Fibroblast of skin of back (primary cell): ENCODE measurements at places on chromosomes 5 and 9.

DNA sequence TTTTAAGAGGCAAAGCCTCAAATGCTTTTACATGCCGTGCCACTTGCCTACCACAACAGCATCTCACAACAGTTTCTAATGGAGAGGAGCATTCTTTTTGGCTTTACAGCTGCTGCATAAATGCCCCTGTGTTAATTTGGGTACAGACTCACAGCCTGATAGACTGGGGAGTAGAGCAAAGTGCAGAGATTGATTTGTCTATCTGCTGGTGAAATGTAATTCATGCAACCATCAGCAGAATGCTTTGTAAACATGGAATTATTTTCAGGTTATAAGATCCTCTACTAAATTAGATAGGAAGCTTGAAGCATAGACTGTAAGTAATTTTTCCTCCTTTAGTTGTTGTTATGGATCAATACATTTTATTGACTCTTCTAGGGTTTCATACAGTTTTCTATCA, 170.3 kb downstream of the CD180 start:
- DNase-seq, result no peak

DNA sequence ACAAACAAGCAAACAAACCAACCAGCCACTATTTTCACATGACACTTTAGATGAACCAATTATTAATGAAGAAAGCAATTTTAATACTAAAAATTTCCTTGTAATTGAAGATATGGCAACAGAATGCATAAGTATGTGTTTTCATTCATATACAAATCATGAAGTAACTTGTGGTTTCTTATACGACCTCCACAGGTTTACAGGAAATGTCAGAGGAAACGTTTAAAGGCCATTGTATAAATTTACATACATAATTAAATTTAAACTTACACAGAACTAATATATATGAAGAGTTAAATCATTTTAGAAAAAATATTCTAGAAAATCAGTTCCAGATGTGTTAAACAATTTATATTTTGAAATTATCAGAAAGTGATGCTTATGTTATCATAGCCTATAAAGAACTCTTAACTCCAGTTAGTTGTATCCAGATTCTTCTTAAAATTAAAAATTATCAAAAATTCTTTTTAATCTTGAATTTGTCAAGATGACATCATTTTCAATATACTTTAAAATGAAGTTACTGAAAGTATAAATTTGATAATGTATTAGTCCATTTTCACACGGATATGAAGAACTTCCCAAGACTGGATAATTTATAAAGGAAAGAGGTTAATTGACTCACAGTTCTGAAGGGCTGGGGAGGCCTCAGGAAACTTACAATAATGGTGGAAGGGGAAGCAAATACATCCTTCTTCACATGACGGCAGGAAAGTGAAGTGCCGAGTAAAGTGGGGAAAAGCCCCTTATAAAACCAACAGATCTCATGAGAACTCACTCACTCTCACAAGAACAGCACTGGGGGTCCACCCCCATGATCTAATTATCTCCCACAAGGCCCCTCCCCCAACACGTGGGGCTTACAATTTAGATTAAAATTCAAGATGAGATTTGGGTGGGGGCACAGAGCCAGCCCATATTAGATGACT, 192.0 kb downstream of the PIK3R1 start:
- no peak for DNase-seq

DNA sequence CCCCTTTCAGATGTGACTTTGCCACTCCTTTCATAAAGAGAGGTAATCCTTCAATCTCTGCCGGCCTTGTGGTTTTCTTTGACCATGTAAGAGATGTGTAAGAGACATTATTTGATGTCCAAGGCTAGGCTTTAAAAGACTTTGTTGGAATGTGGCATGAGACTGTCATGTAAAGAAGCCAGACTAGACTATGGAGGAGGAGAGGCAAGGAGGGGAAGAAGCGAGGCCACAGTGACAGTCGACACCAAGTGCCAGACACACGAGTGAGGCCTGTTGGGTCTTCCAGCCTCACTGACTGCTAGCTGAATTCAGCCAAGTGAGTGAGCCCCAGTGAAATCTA, 1013.3 kb downstream of the MAT2B start:
- no peak for DNase-seq

DNA sequence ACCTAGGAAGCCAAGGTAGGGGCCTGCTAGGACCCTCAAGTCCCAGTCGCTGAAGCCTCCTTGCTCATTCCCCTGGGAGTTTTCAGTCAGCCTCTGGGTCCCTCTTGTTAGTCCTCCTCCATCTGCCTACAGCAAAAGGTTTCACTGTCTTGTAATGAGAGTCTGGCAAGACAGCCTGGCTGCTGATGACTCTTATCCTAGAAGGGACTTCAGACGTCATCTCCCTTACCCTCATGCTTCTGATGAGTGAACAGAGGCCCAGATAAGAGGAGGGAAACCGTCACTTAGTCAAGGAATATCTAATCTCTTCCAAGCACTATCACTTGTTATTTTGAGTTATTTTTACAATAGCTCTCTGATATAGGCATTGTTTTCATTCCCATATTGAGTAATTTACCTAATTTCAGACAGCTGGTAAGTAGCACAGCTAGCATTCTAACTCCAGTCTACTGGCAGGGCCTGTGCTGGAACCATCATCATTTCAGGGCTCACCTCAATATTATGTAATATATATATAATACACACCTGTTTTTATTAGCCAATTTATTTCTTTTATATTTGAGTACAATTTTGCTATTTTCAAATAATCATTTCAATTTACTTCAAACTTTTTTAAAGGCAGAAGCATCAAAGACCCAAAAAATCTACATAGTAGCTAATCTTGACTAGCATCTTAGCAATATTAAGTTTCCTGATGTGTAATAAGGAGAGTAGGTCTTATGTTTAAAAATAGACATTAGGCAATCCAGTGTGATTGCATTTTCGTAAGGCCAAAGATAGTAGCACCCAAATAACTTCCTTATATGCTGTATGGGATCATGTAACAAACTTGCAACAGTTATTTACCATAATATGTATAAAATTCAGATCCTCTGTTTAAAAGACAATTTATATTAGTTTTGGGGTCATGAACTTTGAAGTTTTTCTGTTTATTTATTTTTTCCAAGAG, 7.9 kb downstream of the CMYA5 start:
- peak; percentile 16 for DNase-seq

DNA sequence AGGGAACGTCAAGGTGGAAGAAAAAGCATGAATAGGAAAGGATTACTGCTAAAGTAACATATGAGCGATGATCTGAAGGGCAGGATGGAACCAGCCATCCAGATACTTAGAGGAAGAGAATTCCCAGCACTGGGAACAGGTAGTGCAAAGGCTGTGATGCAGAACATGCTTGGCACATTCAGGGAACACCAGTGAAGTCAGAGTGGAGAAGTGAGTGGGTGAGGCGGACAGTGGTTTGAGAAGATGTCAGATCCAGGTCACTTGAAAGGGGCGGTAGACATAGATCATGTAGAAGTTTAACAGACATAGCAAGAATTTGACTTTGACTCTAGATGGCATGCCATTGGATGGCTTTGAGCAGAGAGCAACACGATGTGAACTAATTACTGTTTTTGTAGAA, 374.2 kb downstream of the PDE4D start:
- no peak for DNase-seq

DNA sequence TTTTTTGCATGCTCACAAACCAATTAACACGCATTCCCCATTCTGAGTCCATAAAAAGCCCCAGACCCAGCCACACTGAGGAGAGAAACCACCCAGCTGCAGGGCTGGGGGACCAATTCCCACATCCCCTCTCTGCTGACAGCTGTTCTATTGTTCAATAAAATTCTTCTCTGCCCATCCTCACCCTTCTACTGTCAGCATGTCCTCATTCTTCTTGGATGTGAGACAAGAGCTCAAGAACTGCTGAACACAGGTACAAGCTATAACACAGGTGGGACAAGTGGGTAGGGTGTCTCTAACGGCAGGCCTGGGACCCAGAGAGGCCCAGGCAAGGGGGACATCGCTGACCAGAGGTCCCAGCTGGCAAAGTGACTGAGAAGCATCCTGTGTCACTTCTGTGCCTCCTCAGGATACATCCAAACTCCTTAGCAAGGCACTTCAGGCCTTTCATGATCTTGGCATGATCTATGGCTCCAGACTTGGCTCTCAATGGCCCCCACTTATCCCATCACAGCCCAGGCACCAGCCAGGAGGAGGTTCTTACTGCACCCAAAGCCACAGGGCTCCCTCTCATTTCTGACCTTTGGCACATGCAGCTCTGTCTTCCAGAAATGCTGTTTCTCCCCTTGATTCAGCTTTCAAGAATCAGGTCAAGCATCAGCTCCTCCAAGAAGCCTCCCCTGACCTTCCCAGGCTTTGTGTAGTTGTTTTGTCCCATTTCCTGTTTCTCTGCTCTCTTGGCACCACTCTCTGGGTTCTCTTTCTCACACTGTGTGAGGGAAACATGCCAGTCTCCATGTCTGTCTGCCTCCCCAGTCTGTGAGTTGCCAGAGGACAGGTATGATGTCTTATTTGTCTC, 7.3 kb upstream of the ALDH1B1 start:
- no peak for DNase-seq

GRCh38 chr5:111454198-111454622, 58.1 kb downstream of the STARD4 start:
- peak; percentile 33 for DNase-seq

- DNase-seq, result no peak
Observed at GRCh38 chr5:76180814-76181805, 97.9 kb downstream of the SV2C start.

GRCh38 chr5:143248822-143249579, 154.5 kb downstream of the NR3C1 start:
- peak; percentile 81 for DNase-seq

GRCh38 chr5:68187268-68188055, 28.1 kb upstream of the PIK3R1 start:
- DNase-seq, result no peak

GRCh38 chr9:84123648-84124406, 143.2 kb downstream of the RMI1 start:
- DNase-seq, result no peak
